Activated naive CD4-positive, alpha-beta T cell treated with anti-CD3 and anti-CD28 coated beads for 36 hours (primary cell): ENCODE measurements at places on chromosomes 4 and X. TPM values are rescaled to one million over a fixed set of nuclear protein-coding genes. Genes with fewer than 3 reads are reported as not detected.

The GPC3 gene
- total RNA-seq = 0.49 TPM

The MFSD8 gene
- 11.2 TPM for total RNA-seq

The AVPR2 gene
- total RNA-seq = not detected

The PNMA3 gene
- total RNA-seq = 0.69 TPM

The PAGE4 gene
- not detected for total RNA-seq

The FOXR2 gene
- not detected for total RNA-seq

The TCEAL5 gene
- total RNA-seq = 0.32 TPM
